Kidney tubule cell (primary cell): ENCODE measurements at places on chromosomes 6 and 20.

- DNase-seq: no peak
Measured at GRCh38 chr6:1516742-1517520, 92.8 kb upstream of the FOXC1 start.

DNA sequence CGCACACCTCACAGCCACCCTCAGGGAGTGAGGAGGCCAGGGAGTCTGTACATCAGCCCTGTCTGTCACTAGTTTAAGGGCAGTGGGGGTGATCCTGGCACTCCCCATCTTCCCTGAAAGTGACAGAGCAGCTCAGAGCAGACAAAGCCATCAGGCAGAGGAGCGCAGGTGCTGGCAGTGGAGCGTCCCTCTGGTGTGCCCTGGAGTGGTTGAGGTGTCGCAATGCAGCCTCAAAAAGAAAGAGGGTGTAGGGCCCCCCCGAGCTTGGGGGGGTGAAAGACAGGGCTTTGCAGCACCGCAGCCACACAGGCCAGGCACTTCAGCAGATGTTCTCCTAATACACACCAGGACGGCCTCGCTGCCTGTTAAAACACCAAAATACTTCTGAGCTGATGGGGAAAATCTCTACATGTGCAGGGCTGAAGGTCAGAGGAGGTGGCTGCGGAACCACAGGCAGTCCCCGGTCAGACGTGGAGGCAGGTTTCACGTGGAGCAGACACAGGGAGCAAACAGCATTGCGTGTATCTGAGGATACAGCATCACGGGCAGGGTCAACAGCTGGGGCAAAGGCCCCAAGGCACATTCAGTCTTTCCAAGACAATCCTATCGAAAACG, 69.5 kb downstream of the PREX1 start:
- DNase-seq: no peak

DNA sequence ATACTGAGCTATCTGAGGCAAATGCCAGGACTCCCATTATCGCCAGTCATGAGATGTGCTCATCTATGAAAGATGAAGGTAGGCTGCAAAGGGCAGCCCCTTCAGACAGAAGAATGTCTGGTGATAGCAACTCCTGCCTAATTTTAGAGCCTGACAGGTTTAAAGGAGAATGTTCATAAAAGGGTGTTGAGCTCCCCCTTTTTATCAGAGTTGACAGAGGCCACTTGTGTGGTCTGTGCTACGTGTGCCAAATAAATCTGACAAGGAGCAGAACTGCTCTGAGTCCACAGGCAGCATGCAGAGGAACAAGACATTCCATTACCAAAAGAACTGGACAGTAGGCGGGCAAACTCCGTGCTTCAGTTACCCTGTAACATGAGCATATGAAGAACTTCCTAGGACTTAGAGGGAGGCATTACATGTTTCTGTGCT, 101.8 kb downstream of the PREP start:
- no peak for DNase-seq

DNA sequence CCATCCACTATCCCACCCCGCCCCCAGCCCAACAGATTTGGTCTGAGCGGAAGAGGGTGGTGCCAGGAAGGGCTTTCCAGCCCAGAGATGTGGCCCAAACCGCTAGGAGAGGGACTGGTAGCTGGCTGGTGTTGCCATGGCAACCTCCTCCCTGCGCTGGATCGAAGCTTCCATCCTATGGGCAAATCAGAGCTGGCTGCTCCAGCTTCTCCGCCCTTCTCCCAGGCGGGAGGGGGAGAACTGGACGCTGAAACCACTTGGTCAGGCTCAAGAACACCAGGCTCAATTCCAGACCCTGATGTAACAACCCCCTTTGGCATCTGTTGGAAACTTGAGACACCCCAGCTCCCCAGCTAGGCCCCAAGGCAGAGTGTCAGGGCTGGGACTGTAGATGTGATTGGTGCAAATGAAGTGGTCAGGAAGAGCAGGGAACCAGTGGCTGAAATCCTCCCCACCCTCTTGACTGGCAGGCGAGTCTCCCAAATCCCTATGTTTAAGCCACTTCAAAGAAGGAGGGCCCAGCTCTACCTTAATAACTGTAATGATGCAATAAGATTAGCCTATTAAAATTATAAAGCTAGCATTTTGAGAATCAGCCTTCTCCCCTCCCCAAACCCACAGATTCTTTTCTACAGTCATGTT, 4.2 kb downstream of the RIMS4 start:
- DNase-seq: no peak

GRCh38 chr6:36688739-36689075, 8.9 kb upstream of the RAB44 start:
- peak; percentile 37 for DNase-seq

- no peak for DNase-seq
Measured at GRCh38 chr6:11398451-11399326, 138.9 kb upstream of the TMEM170B start.

GRCh38 chr6:152048921-152049320, 241.4 kb downstream of the ESR1 start:
- DNase-seq: no peak

GRCh38 chr20:4465212-4465611, 256.5 kb upstream of the PRND start:
- no peak for DNase-seq

GRCh38 chr6:22653980-22654610, 84.7 kb downstream of the HDGFL1 start:
- DNase-seq: no peak

DNA sequence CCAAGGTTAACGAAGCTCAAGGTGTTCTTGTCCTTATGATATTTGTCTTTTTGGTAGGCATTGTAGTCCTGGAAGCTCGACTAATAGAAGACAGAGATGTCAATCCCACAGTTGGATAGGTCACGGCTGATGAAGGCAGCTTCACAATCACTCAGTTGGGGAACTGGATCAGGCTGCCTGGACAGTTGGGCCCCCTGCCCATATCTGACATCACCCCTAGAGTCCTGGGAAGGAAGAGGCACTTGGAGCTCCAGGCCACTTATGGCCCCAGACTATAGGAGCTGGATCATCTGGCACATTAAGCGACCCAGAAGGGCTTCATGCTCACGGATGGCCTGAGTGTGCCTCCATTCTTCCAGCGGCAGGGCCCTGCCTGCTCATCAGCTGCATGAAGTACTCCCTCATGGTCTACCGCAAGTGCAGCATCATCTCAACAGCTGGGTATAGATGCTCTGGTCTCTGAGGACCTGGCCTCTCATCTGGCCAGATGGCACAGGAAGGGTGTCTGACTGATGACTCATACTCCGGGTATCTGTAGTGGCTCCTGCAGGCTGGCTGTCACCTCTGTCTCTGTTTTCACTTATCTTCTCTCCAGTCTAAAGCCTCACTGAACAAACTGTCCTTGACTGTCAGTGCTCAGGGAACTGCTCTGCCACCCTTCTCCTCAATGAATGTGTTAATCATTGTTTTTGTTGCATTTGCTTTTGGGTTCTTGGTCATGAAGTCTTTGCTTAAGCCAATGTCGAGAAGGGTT, 29.2 kb upstream of the SSR1 start:
- DNase-seq: peak; percentile 43

DNA sequence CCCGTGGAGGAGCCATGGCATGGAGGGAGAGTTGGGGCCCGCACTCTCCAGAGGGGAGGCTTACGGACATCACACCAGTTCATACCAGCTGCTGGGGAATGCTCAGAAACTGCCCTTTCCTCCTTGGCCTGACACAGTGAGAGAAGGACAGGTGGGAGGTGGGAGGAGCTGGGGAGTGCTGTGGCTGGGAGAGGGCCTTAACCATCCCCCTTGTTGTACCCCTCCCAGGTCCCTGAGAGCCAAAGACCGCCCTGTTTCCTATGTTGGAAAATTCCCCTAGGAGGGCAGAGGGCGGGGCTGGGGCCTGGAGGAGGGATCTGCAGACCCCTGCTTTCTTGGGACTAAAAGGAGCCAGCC, 24.1 kb downstream of the FOXP4 start:
- no peak for DNase-seq

- DNase-seq: no peak
Measured at GRCh38 chr20:57501461-57502335, 23.2 kb downstream of the CTCFL start.

GRCh38 chr20:42556575-42556974, 633.1 kb downstream of the PTPRT start:
- DNase-seq: no peak

DNA sequence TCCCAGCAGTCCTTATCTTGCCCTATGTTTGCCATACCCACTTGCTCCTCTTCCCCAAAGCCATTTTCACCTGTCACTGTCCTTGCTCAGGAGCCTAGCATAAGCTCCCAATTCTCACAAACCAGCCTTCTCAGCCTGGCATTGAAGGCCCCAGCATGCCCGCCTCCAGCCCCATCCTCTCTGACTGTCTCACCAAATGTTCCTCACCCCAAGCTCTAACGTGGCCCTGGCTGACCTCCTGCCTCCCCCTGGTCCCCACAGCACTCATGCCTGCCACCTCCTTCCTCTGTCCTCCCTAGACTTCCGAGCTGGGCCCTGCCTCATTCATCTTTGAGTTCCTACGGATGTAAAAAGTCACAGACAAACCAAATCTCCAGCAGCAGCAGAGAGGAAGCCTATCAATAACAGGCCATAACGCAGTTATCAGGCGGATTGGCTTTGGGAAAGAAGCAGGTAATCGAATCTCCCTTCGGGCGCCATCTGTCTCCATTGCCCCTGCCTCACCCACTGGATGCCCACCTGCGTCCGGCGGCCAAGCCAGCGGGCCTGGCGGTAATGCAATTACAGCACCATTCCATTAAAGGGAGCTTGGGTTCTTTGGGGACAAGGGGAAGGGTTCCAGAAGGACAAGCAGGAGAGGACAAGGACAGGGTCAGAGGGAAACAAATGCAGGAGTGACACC, 104.4 kb downstream of the MRPL14 start:
- DNase-seq: no peak

GRCh38 chr6:105545947-105546731, 143.3 kb upstream of the PREP start:
- DNase-seq: no peak

GRCh38 chr6:88368071-88368787, 202.1 kb upstream of the CNR1 start:
- DNase-seq: peak; percentile 77

- no peak for DNase-seq
Measured at GRCh38 chr6:20096536-20096935, 115.7 kb downstream of the MBOAT1 start.

DNA sequence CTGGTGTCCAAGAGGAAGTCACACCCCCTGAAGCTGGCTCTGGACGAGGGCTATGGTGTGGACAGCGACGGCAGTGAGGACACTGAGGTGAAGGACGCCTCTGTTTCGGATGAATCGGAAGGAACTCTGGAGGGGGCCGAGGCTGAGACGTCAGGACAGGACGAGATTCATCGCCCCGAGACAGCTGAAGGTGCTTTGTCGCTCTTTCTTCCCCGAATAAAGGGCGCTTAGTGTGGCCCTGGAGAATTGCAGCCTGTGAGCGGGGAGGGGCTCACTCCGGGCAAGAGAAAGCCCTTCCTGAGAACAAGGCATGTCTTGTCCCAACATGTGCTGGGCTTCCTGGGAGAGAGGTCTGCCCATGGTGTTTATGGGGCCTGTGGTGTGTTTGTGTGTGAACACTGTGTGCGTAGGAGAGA, 41.4 kb downstream of the MYT1 start:
- DNase-seq: no peak

- DNase-seq: no peak
Measured at GRCh38 chr20:46509523-46509922, 3.8 kb downstream of the ZNF334 start.

DNA sequence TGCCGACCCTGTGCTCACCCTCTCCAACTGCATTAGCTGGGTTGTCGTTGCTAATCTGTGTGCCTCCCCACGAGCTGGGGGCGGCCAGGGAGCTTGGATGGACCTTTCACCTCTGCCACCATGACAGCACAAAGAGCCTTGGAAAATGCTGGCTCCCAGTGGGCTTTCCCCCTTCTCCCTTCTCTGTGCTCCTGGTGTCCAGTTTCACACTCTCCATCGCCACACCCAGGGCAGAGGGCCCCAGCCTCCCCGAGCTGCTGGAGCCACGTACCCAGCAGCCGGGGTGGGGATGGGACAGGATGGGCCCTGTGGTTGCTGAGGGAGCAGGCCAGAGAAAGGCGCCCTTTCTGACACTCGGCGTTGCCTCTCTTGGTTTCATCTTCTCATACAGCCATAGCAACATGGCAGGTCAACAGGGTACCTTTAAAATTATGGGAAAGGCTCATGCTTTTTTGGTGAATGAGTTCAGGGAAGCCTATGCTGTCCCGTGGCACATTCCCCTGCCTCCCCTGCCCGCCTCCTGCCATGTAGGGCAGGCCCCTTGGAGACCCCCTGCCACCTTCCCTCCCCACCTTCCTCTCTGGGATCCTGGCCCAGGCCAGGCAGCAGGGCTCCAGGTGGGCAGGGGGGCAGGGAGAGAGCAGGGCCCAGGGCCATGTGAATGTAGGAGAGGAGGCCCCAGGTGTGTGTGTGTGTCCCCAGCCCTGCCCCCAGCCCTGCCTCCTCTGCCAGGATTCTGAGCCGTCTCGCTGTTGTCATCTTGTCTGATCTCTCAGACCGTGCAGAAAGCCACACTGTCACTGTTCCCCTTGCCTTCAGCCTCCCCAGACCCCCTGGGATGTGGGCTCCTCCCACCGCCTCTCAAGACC, 85.2 kb upstream of the CCDC167 start:
- no peak for DNase-seq

- no peak for DNase-seq
Measured at GRCh38 chr6:116017546-116018295, 43.0 kb downstream of the FRK start.

- peak; percentile 77 for DNase-seq
Measured at GRCh38 chr6:149840345-149841075, 23.6 kb downstream of the LRP11 start.

DNA sequence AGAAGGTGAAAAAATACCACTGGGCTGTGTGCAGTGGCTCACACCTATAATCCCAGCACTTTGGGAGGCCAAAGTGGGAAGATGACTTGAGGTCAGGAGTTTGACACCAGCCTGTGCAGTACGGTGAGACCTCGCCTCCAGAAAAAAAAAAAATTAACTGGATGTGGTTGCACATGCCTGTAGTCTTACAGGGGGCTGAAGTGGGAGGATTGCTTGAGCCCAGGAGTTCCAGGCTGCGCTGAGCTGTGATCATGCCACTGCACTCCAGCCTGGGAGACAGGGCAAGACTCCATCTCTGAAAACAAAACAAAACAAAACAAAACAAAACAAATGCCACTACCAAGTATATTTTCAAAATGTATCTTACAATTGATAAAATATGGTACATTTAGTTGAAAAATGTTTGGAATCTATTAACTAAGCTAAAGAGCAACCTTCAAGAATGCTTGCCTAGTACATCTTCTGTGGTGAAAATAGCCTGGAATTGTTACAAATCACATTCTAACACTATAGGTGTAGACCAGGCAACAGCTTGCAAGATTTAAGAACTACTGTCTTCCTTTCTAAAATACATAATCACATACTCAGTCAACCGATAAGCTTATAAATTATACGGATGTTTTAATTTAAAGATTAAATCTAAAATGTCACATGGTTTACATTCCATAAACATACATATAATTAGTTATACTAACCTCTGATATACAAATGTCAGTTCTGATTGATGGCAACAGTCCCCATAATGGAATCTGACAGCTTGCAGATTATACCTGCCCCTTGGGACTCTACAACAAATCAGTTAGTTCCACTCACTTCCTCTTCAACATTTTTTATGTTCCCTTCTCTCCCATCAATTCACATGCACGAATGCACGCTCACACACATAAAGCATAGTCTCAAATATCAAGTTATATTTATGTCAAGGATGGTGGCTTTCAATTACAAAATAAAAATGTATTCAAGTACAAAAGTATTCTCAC, 150.8 kb downstream of the ASCC3 start:
- no peak for DNase-seq
